ENCODE measurements at places on chromosomes 3 and 15.

- DNase-seq, result no peak
Measured at GRCh38 chr3:111762537-111762936, 96.5 kb upstream of the PHLDB2 start.

DNA sequence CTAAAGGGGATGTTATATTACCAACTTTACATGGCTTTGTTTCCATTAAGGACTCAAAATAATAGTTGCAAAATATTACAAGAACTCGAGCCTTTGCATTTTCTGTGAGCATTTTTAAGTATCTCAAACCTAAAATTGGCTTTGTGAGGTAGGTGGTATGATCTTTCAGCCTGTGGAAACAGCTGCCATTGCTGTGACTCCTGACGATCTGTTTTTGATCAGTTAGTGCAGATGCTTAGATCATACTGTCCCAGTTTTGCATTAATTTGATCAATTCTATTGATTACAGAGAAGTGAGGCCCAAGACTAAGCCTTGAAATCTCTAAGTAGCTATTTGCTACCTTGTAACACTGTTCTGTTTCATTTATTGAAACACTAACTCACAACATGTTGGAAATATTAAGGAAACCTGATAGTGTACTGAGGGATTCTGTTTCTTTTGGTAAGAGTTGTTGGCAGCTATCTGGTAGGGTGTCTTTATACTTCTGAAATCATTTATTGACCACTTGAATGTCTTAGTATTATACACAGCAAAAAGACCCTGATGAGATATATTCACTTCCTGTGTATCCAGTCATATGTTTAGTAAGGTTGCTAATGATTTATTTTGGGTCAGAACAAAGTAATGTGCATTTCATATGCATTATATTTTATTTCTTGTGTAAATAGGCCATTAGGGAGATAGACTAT, 14.8 kb downstream of the SKIL start:
- DNase-seq, result no peak

DNA sequence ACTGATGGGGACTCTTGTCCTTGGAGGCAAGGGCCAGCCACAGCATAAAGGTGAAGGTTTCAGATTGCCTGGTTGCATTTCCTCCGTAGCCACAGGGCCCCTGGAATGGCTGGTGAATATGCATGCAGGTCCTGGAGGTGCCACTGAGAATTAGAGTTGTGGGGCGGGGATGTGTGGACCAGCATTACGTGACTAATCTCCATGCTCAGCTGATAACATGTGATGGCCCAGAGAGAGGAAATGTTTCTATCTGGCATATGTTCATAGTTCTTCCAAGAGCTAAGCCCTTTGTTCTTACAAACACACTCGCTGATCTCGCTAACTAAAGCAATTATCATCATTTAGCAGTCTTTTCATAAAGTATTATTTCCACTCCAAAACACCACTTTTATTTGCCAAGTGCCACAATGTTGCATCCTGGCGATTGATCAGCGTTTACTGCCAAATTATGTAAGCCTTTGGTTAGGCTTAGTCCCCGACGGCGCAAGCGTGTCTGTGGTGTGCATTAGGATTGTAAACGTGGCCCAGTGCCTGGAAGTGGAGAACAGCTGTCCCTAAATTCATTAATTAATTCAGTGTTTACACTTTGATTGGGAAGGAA, 55.9 kb downstream of the CGNL1 start:
- DNase-seq, result peak; percentile 75

- peak; percentile 56 for DNase-seq
Measured at GRCh38 chr15:63156755-63157117, 541 bp downstream of the RPS27L start.

DNA sequence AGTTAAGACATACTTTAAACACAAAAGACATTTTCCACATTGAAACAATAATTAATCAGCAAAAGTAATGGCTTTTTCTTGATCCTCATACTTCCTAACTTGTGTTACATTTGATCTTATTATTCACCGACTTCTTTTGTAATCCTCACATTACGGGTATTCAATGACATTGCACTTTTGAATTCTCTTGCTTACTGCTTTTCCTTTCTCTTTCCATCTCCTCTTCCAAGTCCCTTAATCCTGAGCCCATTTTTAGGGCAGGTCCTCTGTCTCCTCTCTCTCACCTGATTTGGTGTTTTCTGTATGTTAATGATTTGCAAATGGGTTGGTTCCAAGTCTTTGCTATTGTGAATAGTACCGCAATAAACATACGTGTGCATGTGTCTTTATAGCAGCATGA, 48.5 kb upstream of the RAP2B start:
- no peak for DNase-seq

DNA sequence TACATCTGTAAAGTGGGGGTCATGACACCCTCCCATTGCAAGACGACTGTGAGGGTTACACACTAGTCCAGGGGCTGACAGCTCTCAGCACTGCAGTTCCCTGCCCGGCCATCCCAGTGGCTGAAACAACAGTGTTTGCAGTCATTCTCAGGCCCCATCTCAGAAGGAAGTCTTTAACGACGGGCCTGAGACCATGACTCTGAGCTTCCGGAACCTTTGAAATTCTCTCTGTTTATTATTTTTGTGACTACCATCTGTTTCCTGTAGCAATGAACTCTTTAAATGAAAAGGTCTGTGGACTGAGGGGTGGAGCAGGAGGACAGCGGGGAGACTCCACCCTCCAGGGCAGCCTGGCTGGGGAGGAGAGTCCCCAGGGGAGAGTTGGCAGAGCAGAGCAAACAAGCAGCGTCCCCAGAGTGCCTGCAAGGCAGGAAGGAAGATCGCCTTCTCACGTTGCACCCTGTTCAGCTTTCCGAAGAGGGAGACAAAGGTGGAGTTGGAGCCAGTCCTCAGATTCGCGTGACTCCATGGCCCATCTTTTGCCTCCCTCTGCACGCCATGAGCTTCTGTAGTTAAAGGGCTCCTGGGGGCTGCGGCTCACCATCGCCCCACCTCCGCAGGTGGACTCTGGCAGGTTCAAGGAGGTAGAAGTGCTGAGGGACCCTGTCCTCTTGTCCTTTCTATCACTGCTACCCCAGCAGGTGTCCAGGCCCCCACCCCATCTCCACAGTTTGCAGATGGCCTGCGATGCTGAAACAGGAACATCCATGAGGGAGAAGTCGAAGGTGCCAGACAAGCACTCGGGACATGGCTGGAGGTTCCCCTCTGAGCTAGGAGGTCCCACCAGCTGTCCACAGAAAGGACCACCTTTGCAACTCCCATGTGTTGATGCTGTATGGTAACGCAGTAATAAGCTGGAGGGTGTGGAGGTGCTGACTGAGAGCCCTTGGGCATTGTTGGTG, 525.8 kb upstream of the PROK2 start:
- peak; percentile 97 for DNase-seq

GRCh38 chr15:68798346-68799094, 22.2 kb downstream of the ANP32A start:
- no peak for DNase-seq

DNA sequence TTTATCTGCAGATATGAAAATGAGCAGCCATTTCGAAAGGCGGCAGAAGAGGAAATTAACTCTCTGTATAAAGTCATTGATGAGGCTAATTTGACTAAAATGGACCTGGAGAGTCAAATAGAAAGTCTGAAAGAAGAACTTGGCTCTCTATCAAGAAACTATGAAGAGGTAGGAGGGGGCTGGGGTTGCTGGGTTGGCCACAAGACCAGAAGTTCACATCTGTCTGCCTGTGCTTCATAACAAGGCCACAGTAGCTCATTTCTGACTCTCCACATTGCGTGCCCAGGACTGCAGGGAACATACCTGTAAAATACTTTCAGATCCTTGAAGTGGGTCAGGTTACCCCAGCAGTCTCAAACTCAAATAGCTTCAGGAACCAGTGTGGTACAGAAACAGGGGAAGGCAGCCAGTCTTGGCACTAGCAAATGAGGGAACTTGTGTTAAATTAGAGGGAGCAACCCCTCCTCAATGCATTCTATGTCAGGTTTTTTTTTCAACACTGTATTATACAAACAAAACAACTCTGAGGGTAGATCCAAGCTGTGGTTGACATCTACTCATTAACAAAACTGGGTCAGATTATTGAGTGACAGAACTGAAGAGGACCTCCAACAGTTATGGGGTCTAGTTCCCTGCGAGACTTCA, 48.7 kb downstream of the BFSP2 start:
- DNase-seq, result no peak

DNA sequence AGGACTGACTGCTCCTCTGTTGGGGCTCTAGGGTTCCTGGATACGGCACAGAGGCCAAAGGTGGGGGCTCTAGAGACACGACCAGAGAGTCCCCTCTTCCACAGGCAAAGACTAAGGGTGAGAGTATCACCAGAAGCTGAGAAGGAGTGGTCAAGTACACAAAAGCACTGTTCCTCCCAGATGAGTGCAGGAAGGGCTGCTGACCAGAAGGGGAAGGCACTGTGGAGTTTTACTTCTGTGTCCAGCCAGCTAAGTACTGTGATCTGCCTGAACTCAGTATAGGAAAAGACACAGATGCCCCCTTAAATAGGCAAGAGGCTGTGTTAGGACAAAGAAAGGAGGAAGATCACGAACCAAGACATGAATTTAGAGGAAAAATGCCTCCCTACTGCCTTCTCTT, 11.7 kb downstream of the MRPS11 start:
- DNase-seq, result no peak

DNA sequence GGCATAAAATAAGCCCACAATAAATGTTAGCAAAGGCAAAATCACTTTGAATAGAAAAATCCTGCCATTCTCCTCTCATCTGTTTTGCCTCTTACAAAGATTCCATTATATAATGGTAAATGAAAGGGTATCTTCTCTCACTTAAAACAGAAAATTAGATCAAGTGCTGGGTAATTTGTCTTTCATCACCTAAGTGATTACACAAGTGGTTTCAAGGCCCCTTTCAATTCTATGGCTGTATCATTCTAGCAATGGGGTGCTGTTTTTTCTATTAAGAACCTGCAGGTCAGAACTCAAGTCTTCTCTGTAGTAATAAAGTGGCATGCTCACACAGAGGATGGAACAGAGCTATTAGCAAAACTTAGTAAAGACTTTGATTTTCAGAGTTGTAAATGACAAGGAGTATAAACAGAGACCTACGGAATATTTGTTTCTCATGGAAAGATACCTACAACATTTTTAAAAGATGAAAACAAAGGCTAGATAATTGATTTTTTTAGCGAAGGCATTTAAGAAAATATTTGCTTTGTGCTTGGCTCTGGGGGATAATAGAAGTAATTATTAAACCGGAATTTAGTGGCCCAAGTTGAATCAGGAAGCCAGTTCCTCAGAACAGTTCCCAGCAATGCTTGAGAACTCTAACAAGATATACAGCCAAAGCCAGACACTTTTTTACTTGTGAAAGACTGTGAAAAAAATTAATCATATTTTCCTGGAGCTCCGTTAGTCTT, 137.4 kb downstream of the CMSS1 start:
- DNase-seq, result no peak

DNA sequence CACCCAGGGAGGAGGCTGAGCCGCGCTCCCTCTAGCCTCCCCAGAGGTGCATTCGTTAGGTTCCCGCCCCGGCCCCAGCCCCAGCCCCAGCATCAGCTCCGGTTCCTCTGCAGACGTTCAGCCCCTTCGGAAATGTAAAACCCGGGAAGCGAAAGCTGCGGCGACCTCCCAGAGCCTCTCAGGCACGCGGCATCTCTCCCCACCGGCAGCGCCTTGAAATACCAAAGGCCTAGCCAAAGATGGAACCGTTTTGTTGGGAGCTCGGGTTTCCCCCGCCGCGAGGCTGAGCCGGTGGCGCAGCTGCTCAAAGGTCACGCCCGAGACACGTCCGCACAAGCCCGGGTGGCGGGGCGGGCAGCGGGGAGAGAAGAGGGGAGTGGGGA, 77.8 kb upstream of the HES1 start:
- peak; percentile 60 for DNase-seq

GRCh38 chr15:44144184-44144583, 50.9 kb downstream of the FRMD5 start:
- no peak for DNase-seq

GRCh38 chr3:52346623-52347530, 30.8 kb downstream of the DNAH1 start:
- no peak for DNase-seq

DNA sequence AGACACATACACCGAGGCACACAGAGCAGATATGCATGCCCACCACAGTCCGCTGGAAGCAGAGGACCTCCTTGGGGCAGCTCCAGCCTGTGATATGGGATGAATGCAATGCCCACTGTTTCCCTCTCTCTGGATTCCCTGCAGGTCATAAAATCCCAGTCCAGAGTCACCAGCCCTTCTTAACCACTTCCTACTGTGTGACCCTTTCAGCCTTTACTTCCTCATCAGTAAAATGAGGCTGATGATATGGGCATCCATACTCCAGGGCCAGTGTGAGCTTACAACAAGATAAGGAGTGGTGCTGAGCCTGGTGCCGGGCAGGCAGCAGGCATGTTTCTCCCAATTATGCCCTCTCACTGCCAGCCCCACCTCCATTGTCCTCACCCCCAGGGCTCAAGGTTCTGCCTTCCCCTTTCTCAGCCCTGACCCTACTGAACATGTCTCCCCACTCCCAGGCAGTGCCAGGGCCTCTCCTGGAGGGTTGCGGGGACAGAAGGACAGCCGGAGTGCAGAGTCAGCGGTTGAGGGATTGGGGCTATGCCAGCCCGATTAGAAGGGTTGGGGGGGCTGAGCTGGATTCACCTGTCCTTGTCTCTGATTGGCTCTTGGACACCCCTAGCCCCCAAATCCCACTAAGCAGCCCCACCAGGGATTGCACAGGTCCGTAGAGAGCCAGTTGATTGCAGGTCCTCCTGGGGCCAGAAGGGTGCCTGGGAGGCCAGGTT, at the start of gene GNAT1:
Gene GNAT1, plus strand, starts transcription at position 675 of the 725 bp plus-strand sequence. CDS start 116 bp downstream, outside the sequence.
- peak; percentile 18 for DNase-seq

DNA sequence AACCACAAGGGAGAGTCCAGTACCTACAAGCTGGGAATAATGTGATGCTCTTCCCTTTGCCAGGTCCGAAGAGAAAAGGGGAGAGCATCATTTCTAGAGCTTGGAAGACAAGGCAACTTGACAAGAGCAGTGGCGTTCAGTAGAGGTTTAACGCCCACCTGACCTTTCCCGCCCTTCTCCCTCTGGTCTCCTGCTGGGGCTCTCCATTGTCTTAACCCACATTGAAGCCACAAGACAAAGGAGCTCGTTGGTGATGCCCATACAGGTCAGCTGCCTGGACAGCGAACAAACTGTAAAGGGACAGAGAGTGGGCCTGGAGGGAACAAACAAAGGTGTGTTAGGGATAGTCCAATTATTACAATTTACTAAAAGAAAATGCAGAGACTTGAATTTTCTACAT, 13.1 kb upstream of the DUT start:
- DNase-seq, result no peak

DNA sequence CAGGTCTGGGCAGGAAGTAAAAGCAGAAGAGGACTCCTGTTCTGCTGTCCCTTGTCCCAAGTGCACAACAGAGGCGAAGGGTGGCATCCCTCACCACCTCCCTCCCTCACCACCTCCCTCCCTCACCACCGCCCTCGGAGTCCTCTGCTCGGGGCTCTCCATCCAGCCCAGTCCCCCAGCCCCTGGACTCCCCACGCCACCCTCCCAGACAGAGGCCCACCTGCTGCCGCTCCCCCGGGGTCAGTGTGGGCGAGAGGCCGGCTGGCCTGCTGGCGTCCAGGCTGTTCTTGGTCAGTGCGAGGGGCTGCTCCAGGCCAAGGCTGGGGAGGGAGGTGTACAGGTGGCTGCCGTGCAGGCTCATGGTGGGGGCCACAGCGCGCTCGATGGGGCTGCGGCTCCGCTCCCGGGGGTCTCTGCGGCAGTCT, 79.1 kb downstream of the VGLL4 start:
- DNase-seq, result no peak
